ENCODE measurements at places on chromosomes 3 and 15. TPM values are rescaled to one million over a fixed set of nuclear protein-coding genes. Genes with fewer than 3 reads are reported as not detected.

DNA sequence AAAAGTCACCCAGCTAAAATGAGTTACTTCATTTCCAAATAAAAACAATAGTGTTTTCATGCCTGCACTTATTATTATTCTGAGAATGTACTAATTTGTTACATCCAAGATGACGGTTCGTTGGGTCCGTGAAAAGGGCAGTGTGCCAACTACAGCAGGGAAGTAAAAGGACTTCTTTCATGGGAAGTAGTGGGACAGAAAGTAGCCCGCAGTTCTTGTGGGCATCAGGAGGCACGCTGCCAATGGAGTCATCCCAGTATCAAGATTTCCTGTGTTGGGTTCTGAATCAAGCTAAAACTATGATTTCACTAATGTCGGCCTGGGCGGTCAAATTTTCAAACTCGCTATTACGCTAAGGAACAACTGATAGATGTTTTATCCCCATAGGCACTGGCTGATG, 254.5 kb upstream of the SOX2 start:
- H3K27me3 ChIP-seq, result no peaks in the 10 kb centered on the region
- H3K36me3 ChIP-seq, result no peaks in the 10 kb centered on the region
- H3K27ac ChIP-seq, result no peak overlapping the region

GRCh38 chr15:73777741-73778140, 24.6 kb upstream of the INSYN1 start:
- H3K4me3 ChIP-seq, result no peak overlapping the region
- no peaks in the 10 kb centered on the region for H3K36me3 ChIP-seq
- DNase-seq, result no peak

DNA sequence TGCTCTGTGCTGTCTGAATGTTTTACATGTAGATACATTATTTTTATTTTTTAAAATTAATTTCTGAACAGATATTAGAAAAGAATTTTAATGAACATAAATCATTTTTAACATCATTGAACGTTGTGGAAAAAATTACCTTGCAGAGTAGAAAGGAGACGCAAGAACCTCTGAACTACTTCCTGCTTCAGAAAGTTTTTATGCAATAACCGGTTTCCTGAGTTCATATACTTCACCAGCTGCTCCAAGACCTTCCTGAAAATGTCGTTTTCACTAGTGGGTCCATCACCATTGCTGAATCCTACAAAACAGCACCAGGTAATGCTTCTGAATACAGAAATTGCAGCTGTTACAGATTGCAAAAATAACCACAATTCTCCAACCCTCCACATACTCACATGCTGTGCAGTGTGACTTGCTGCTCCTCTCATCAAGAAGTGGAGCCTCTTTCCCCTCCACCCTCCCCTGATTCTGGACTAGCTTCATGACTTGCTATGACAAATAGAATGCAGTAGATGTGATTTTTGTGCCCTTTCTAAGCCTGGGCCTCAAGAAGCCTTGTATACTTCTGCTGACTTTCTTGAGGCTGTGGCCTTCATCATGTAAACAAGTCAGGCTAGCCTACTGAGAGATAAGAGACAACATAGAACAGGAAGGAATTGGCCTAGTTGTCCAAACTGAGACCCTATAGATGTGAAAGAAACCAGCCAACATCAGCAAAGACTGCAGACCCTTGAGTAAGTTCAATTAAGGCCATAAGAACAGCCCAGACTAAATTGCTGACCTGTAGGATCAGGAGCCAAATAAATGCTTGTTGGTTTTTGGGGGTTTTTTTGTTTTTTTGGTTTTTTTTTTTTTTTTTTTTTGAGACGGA, 80.4 kb downstream of the TRANK1 start:
- H3K4me1 ChIP-seq, result no peaks in the 10 kb centered on the region
- no peaks in the 10 kb centered on the region for H3K27me3 ChIP-seq
- no peak for DNase-seq
- no peak overlapping the region for H3K4me3 ChIP-seq
- peaks cover 12% of the 10 kb centered on the region for H3K36me3 ChIP-seq
- H3K27ac ChIP-seq, result no peak overlapping the region

TMCO5A gene
- not detected for total RNA-seq

DNA sequence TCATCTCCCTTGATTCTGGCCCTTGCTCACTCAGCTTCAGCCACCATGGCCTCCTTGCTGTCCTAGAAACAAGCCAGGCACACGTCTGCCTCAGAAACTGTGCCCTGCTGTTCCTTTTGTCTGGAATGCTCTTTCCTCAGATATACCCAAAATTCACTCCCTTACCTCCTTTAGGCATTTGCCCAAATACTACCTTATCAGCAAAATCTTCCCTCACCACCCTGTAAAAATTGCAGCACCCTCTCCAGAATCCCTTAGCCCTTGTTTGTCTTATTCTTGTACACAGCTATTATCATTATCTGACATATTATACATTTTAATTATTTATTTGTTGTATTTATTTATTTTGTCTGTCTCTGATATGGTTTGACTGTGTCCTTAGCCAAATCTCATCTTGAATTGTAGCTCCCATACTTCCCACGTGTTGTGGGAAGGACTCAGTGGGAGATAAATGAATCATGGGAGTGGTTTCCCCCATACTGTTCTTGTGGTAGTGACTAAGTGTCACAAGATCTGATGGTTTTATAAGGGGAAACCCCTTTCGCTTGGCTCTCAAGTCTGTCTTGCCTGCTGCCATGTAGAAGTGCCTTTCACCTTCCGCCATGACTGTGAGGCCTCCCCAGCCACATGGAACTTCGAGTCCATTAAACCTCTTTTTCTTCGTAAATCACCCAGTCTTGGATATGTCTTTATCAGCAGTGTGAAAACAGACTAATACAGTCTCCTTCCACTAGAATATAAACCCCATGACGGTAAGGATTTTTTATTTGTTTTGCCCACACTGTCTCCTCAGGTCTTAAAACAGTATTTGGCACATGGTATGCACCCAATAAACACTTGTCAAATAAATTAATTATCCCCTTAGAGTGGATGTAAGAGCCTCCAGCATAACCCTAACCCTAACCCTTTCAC, 60.0 kb upstream of the STT3B start:
- no peaks in the 10 kb centered on the region for H3K36me3 ChIP-seq
- H3K27ac ChIP-seq, result no peak overlapping the region
- no peaks in the 10 kb centered on the region for H3K27me3 ChIP-seq
- DNase-seq, result peak; percentile 39
- no peaks in the 10 kb centered on the region for H3K4me1 ChIP-seq
- no peak overlapping the region for H3K4me3 ChIP-seq

PLD1 gene
- total RNA-seq, result 12.4 TPM

GRCh38 chr3:149316437-149316836, 17.0 kb downstream of the TM4SF18 start:
- no peaks in the 10 kb centered on the region for H3K36me3 ChIP-seq
- DNase-seq, result no peak
- H3K4me3 ChIP-seq, result no peak overlapping the region
- H3K27ac ChIP-seq, result no peak overlapping the region
- H3K4me1 ChIP-seq, result peaks cover 6% of the 10 kb centered on the region
- no peaks in the 10 kb centered on the region for H3K27me3 ChIP-seq

DNA sequence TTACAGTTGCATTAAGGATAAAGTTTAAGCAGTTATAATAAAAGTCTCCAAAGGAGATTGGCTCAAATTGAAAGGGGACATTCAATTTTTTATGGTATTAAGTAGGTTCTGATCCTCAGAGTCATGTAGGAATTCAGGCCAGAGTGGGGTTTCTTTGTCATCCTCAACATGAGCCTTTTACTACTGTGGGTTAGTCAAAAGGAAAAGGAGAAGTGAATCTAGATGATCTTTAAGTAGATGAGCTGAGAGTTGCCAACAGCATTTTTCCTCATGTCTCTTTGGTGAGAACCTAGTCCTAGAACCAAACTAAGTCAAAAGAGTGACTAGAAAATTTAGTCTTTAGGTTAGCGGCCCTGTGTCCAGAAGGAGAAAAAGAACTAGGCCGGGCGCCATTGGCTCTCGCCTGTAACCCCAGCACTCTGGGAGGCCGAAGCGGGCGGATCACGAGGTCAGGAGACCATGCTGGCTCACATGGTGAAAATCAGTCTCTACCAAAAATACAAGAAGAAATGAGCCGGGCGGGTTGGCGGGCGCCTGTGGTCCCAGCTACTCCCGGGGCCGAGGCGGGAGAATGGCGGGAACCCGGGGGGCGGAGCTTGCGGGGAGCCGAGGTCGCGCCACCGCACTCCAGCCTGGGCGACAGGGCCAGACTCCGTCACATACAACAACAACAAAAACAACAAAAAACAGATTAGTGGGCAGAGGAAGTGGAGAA, 4.2 kb upstream of the CHL1 start:
- H3K27ac ChIP-seq, result no peak overlapping the region
- H3K4me1 ChIP-seq, result peaks cover 10% of the 10 kb centered on the region
- H3K36me3 ChIP-seq, result no peaks in the 10 kb centered on the region
- peaks cover 8% of the 10 kb centered on the region for H3K27me3 ChIP-seq

GRCh38 chr3:81378552-81379293, 382.7 kb downstream of the GBE1 start:
- H3K4me3 ChIP-seq, result no peak overlapping the region
- no peak overlapping the region for H3K27ac ChIP-seq
- no peak for DNase-seq
- no peaks in the 10 kb centered on the region for H3K36me3 ChIP-seq

DNA sequence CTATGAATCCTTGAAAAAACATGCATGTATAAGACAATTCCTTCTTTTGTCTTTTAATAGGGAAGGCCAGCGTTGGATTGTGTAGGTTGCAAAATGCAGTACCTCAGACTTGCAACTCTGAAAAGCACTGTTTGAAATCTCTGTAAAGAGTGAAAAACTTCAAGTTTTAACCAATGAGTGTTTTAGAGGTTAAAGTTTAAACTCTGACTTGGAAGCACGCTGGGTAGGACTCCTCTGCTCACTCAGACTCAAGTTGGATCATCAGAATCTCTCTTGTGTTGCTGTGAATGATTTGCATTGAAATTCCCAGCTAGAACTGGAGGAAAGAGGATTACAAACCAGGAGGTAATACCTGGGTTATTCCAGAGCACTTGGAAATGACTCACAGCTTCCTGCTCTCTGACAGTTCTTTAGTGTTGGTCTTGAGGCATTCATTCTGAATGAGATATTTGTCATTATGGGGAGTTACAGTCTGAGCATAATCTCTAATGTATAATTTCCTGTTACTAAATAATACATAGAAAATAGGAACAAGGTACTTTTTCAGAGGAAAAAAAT, 49.1 kb downstream of the PLS1 start:
- H3K27me3 ChIP-seq, result no peaks in the 10 kb centered on the region
- H3K4me1 ChIP-seq, result no peaks in the 10 kb centered on the region
- H3K27ac ChIP-seq, result no peak overlapping the region

DNA sequence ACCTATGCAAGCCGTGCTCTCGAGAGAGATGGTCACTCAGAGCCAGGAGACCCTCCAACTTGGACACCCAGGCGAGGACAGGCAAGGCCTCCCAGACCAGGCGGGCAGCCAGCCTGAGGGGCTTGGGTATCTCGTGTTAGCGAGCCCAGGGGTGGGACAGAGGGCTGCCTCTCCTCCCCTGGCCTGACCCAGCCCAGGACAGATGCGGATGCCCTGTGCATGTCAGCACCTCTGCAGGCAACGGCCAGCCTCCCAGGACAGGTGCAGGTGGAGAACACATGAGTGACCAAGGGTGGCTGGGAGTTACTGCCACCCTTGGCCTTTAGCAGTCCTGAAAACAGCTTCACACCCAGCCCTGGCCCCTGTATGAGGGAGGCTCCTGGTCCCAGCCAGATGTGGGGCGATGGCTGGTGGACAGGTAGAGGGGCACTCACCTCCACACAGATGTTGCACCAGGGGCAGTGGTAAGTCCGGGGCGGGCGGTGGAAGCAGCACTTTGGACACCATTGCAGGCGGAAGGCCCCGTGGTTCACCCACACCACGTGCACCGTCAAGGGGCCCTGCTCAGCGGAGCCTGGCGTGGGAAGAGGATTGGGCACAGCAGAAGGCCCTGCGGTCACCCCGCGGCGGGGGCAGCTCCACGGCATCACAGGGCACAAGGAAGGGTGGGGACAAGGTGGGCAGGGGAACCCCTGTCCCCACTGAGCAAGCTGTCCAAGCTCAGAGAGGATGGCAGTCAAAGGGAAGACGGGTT, 2.1 kb downstream of the ZDHHC19 start:
- no peaks in the 10 kb centered on the region for H3K27me3 ChIP-seq
- H3K4me3 ChIP-seq, result no peak overlapping the region
- DNase-seq, result no peak
- H3K27ac ChIP-seq, result no peak overlapping the region

CXCR6 gene
- 0.42 TPM for total RNA-seq

GRCh38 chr15:39461536-39462130, 119.2 kb upstream of the THBS1 start:
- H3K27ac ChIP-seq, result peak overlapping the region; percentile 31
- H3K27me3 ChIP-seq, result no peaks in the 10 kb centered on the region

DNA sequence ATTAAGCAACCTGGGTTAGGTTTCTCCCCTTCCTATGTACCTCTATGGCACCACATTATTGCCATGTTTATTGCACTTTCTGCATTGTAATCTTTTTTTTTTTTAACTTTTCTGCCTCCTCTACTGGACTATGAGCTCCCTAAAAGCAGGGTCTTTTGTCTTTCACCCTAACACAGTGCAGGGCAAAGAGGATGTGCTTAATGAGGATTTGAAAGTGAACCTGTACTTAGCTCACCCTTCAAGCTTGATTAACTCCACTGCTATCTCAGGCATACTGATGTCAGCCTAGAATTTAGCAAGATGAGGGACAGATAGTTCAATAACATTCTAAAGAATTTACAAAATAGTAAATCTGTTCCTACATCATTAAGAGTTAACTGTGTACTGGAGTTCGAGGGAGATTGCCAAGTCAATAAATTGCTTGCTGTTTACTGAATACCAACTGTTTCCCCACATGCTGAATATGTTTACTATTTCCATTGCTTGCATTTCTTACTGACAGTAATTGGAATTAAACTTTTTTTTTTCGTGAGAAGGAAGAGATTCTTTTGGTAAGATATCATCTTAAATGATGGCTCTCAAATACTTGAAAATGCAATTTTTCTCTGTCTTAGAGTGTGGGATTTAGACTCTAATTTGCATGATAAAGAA, 15.7 kb upstream of the PPARG start:
- no peaks in the 10 kb centered on the region for H3K4me1 ChIP-seq
- no peak overlapping the region for H3K4me3 ChIP-seq
- H3K36me3 ChIP-seq, result no peaks in the 10 kb centered on the region

RGMA gene
- 312 TPM for total RNA-seq

GRCh38 chr3:178676942-178677790, 140.9 kb downstream of the KCNMB2 start:
- no peak for DNase-seq
- H3K4me3 ChIP-seq, result no peak overlapping the region
- H3K27me3 ChIP-seq, result no peaks in the 10 kb centered on the region
- H3K4me1 ChIP-seq, result peaks cover 2% of the 10 kb centered on the region
- H3K27ac ChIP-seq, result no peak overlapping the region

GRCh38 chr3:165895919-165896318, 58.7 kb upstream of the BCHE start:
- no peaks in the 10 kb centered on the region for H3K36me3 ChIP-seq
- no peak for DNase-seq
- H3K27me3 ChIP-seq, result no peaks in the 10 kb centered on the region
- no peak overlapping the region for H3K27ac ChIP-seq
- no peak overlapping the region for H3K4me3 ChIP-seq
- no peaks in the 10 kb centered on the region for H3K4me1 ChIP-seq

Measured in esophagus muscularis mucosa (tissue), 4 donors.